ENCODE measurements at places on chromosomes 12 and 14.

DNA sequence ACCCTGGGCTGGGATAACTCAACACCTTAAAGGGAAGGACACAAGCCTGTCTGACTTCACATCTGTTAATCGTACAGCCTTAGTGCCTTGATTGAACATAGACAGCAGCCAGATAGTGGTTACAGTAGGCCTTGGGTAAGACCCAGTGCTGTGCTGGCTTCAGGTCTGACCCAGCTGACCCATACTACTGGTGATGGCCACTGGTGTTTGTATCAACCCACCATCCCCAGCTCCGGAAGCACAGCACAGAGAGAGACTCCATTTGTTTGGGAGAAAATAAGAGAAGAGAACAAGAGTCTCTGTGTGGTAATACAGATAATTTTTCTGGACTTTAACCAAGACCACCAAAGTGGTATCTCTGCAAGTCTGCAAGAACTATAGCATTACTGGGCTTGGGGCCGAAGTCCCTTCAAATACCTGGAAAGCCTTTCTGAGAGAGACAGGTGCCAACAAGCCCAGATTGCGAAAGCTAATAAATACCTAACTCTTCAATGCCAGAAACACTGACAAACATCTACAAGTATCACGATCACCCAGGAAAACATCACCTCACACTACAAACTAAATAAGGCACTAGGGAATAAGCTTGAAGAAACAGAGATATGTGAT, 330.1 kb upstream of the GARIN2 start:
- no peak for DNase-seq

DNA sequence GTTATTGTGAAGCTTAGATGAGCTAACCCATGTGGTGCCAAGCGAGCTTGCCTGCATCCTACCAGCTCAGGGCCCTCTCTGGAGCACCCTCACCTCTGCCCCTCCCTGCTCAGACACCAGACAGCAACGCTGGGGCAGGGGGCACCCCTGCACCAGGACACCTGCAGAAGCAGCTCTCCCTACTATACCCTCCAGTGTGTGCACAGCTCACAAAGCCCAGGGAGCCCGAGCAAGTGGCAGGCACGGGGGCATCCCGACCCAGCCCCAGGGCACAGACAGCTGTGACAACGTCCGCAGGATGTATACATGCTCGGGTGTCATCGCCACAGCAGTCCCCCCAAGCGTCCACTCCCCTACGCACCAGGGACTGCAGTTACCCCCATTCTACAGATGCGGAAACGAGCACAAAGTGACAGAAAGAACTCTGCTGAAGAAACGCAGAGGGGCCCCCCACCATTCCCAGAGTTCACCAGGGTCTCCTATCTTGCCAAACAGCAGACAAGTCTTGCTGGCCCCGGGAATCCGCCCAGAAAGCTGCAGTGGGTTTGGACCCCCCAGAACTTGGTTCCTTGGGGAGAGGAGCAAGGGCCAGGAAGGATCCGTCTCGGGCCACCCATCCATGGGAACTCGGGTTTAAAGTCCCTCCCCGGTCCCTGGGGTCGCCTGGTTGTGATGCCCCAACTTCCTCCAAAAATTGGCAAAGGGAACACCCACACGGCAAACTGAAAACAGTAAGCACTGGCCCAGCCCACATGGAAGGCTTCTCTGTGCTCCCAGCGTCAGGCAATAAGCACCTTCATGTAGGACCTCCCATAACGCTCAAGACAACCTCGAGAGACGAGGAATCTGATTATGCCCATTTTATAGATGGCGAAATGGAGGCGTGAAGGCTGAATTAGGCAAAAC, 12.0 kb downstream of the NCOR2 start:
- DNase-seq, result no peak

DNA sequence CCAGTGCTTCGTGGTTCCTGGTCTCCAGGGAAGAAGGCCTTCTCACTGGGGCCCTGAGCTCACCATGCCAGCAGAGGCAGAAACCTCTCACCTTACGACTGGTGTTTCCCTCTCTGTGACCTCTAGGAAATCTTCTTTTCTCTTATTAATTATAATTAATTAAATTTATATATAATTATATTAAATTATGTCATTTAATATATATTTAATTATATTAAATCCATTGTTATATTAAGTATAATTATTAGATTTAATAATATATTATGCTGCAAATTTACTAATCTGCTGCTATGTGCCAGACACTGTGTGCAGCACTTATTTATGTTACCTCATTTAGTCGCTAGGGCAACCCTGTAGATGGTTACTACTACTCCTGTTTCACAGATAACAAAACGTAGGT, 70.3 kb upstream of the MBIP start:
- DNase-seq, result no peak

DNA sequence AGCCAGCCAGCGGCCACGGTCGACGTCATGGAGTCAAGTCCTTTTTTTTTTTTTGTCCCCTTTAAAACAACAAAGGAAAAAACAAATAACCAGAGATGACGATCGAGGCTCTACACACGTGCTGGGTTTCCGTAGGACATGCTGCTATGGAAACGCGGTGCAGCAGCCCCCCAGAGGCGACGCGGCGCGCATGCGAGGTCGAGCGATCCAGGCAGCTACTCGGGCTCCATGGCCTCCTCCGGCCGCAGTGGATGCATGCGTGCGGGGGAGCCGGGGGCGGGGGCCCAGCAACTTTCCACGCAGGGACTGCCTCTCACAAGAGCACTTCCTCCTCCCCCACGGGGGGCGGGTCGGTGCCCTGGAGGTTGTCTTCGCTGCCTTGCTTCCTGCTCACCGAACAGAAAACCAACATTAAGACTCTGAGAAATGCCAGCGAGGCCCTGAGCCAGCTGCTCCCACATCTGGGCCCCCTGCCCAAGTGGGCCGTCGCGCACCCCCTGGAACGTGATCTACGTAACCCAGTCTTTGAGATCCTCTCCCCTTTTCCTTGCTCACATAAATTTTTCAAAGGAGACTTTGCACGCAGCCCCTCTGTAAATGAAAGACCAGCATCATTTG, 30.7 kb downstream of the P2RX4 start:
- peak; percentile 60 for DNase-seq

DNA sequence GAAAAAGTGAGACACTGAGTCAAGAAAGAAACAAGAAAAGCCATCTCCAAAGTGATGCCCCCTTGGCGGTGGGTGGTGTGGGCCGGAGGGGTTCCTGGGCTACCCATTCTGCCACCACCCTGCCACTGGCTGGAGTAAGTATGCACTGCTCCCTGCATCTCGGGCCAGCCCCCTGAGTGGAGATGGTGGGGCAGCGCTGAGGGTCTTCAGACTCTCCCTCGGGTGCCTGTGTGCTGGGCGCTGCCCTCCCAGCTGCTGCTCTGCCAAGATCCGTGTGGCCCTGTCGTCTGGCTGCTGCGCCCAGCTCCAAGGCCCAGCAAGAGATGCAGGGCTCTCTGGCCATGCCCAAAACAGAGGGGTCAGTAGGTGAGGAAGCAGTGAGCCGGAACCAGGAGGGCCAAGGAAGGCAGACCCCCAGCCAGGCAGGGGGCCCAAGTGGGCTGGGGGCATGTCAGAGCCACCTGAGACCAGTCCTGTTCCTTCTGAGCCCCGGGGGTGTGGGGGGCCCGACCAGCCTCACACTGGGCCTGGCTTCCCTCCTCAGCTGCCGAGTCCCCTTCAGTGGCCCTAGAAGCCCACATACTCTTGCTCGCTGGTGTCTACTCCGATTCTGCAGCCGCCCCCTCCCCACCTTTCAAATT, 5.2 kb downstream of the GPR132 start:
- DNase-seq, result no peak

- DNase-seq, result no peak
Measured at GRCh38 chr14:101851736-101852405, 90.4 kb downstream of the PPP2R5C start.

All from stimulated activated CD8-positive, alpha-beta memory T cell treated with anti-CD3 and anti-CD28 coated beads, Interleukin-7, amount 100 ng/mL, for 48 hours (primary cell).